ENCODE measurements at places on chromosomes 4 and X. TPM values are rescaled to one million over a fixed set of nuclear protein-coding genes. Genes with fewer than 3 reads are reported as not detected.

Gene UVSSA
- polyA plus RNA-seq = 0.54 TPM

Gene NHSL2
- 3.0 TPM for polyA plus RNA-seq

Gene P2RY10
- polyA plus RNA-seq = not detected

Gene MAGEB10
- polyA plus RNA-seq = not detected

Gene DKK2
- polyA plus RNA-seq = 2.3 TPM
